RWPE1 (cell line): ENCODE measurements at places on chromosomes 7 and 10.

- DNase-seq, result no peak
These were observed 7.4 kb upstream of the RNF148 start for GRCh38 chr7:122709930-122710646.

- no peak for DNase-seq
These were observed 211.2 kb downstream of the JAZF1 start for GRCh38 chr7:27969346-27969745.

DNA sequence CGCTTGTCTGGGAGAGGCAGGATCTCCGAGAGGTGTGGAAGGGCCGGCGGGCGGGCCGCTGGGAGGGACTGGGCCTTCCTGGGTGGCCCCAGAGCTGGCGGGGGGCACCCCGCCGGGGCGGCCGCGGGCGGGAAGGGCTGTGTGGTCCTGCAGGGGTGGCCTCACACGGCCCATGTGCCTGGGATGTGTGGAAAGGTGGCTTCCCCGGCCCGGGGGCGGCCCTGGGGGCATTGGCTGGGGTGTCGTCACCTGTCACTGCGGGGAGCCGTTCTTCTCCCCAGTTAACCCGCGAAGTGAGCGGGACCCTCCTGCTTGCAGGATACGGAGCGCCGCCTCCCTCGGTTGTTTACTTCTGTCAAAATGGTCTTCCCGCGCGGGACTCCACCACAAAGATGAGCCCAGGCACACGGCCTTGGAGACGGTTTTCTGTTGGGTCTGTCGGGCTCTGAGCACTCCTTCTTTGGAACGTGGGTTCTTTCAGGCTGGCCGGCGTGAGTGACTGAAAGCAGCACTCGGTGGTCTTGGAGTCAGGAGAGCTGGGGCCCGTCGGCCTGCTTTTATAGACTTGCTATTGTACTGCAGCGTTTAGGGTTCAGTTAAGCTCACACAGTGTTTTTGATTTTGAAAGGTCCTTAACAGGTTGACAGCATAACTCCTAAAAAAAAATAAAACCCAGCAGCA is 700 bp downstream of the SMC3 start:
- DNase-seq, result peak; percentile 5

DNA sequence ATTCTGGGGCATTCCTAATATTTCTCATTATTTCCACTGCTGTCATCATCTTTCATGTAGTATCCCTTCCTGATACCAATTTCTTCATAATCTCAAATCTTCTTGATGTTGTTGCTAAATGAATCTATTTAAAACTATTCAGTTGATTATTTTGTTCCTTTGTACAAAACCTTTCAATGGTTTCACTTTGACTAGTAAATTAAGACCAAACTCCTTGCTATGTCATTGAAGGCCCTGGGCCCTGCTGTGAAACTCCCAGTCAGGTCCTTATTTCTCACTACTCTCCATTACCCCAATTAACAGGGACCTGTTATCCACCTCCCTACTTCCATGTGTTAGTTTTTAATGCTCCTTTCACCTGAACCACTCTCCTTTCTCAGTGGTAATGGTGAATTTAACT is 97.0 kb downstream of the CTTNBP2 start:
- no peak for DNase-seq

- no peak for DNase-seq
These were observed 3.6 kb downstream of the VOPP1 start for GRCh38 chr7:55568613-55569268.

- no peak for DNase-seq
These were observed 56.8 kb upstream of the FAM171A1 start for GRCh38 chr10:15427843-15428414.

DNA sequence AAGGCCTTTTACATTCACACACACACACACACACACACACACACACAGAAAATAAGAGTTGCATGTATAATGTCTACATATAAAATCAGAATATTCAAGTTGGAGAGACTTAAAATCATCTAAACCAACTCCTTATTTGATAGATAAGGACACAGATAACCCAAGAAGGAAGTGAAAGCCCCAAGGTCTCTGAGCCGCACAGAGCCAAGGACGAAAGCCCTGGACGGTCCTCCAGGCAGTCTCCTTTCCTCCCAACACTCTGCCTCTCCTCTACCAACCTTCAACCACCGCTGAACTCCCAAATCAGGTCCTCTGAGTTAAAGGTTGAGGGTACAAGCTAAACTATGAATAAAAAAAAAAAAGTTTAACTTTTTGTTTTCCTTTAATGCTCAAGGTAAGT is 28.2 kb downstream of the UBE2H start:
- DNase-seq, result no peak
